Activated CD4-positive, alpha-beta T cell treated with anti-CD3 and anti-CD28 coated beads, Interleukin-2, amount 50 U/mL, for 4 hours (primary cell): ENCODE measurements at places on chromosomes 2 and 18.

- no peak for DNase-seq
Observed at GRCh38 chr2:79578952-79579351, 66.1 kb downstream of the CTNNA2 start.

GRCh38 chr2:33131111-33131510 is 184.4 kb downstream of the LTBP1 start:
- no peak for DNase-seq

DNA sequence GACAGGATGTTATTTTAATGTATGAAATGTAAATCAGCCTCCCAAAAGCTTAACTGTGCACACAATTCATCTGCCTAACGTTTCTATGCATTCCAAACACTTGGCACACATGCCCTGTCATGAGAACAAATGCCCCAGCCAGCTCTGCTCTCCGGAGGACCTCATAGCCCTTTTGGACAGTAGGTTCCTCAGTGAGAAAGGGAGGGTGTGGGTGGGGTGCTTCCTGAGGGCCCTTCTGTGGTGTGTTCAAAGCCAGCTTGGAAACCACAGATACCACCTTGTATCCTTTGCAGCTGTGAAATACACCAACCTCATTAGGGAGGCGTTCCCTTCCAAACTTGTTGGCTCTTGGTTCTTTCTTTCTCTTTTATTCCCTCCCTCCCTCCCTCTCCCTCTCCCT is 102.2 kb upstream of the ASB18 start:
- no peak for DNase-seq

DNA sequence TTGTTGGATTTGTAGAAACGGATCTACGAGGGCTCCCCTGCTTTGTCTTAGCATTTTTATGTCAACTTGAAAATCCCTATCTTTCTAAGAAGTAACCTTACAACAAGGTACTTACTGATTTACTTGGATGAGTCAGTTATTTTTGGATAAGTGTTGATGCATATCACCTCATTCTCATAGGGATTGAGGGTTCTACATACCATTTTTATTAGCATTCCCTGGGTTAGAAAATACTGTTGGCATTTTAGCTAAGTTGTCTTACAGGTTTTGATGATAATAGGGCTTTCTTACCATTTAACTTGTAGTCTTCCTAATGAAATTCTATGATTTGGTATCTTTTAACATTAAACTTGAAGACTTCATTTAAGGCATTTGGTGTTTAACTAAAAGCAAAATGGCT is 125.2 kb downstream of the UBE2E3 start:
- DNase-seq = no peak

DNA sequence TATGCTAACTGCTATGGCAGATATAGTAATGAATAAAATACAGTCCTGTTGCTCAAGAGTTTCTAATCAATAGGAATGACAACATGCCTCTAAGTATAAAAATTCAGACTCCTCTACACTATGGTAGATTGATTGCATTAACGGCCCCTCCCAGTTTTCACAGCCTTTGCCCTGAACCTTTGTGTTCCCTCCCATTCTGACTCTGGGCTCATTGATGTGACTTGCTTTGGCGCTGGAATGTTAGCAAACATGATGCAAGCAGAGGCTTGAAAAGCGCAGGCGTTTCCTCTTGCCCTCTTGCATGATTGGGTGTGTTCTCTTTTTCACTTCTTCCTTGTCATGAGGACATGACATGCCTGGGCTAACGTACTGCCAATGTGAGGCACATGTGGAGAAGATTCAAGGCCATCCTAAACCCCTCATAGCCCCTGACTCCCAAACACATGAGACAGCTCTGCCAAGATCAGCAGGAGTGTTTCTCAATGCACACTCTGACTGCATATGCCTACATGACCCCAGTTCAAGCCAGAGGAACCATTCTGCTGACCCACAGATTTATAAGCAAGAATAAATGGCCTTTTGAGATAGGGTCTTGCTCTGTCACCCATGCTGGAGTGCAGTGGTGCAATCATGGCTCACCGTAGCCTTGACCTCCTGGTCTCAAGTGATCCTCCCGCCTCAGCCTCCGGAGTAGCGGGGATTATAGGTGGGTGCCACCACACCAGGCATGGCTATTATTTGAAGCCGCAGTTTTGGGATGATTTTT is 49.7 kb upstream of the CD28 start:
- no peak for DNase-seq

- no peak for DNase-seq
Observed at GRCh38 chr2:111052621-111053020, 68.1 kb upstream of the BCL2L11 start.

DNA sequence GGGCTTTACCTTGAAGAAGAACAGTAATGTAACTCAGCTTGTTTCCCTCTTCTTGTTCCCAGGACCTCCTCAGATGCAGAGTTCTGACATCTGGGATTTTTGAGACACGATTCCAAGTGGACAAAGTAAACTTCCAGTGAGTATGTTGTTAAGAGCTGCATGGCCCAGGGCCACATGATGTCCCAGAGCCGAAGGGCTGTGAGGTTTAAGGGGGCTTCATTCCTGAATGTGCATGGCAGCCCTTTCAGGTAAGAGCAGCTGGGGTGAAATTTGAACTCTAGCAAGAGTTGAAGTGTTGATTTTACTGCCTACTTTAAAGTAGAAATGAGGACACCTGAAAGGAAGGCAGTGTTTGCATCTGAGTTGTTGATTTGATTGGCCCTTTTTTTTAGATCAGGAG is 13.3 kb downstream of the CHMP1B start:
- DNase-seq = no peak

DNA sequence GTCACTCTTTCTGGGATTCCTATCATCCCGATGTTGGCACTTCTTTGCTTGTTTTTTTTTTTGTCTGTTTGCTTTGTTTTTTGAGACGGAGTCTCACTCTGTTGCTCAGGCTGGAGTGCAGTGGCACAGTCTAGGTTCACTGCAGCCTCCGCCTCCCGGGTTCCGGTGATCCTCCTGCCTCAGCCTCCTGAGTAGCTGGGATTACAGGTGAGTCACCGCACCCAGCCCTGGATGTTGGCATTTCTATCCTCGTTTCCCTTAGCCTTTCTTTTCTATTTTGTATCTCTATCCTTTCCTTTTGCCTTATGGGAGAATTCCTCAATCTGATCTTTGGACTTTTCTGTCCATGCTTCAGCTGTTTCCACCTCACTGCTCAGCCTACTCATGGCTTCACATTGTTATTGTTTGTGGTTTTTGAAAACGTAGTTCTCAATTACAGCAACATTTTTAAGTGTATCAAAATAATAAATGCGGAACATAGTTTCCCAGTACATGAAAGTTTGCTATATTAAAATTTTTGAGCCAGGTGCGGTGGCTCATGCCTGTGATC is 62.1 kb upstream of the ZNF516 start:
- DNase-seq = no peak

- no peak for DNase-seq
Observed at GRCh38 chr2:26529406-26530239, 51.7 kb upstream of the OTOF start.

GRCh38 chr2:42923580-42924417 is 131.4 kb upstream of the HAAO start:
- DNase-seq = no peak

DNA sequence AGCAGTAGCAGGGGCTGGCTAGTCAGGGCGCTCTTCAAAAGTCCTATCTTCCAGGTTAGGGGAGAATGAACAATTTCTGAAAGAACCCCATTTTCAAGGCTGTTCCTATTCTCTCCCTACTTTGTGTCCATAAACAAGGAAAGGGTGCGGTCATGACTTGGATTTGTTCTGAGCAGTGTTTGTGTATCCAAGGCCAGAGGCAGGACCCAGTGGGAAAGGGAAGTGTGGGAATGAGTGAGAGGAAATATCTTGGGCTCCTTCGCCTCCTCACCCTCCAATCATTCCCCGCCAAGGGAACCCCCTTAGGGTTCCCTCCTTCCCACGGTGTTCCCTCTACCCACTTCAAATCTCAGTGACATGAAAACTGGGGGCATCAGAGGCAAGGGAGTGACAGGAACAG is 25.5 kb upstream of the SPTBN1 start:
- no peak for DNase-seq
